ENCODE measurements at places on chromosomes 4 and X.

DNA sequence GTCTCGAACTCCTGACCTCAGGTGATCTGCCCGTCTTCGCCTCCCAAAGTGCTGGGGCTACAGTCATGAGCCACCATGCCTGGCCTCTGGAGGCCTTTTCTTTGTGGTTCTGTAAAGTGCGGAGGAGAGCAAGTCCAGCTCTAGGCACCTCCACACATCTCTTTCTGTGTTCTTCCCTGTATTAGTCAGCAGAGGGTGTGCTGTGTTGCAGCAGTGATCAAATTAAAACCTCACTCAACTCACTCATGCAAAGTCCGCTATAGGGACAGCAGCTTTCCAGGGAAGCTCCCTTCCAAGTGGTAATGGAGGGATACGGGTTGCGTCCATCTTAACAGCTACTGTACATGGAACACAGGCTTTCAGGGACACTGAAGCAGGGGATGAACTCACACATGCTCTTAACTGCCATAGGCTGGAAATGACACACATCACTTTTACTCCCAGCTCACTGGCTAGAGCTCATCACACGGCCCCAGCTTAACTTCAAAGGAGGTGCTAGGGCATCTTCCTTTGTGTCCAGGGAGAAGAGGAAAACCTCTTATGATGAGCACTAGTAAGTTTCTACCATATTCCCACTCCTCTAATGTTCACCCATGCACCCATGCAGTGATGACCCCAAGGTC, 36.0 kb upstream of the CCNG2 start:
- DNase-seq = no peak

GRCh38 chrX:80216086-80216485, 201.5 kb downstream of the TBX22 start:
- DNase-seq = peak; percentile 30

- DNase-seq = no peak
Observed at GRCh38 chrX:4764888-4765287, 1051.4 kb upstream of the PRKX start.

DNA sequence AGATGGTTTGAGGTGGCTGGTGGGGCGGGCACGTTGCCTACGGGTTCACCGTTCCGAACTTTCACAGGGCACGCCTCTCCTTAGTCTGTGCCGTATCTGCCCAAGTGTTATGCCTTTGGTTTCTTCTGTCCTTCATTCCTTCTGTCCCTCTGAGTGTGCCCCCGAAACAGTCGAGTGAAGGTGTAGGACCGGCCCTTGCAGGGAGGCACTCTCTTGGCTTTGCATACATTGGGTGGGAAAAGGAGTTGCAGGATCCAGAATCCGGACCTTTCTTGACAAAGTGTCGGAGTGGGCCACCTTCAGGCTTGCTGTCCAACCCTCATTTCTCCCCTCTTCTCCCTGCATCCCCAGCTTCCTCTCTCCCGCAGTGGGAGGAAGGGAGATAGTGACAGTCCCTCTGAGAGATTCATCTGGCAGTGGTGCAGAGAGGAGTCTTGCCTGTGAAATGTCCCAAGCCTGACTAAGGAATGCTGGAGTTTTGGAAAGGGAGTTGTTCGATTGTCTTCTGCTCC, 569 bp downstream of the ARFIP1 start:
- DNase-seq = peak; percentile 11

DNA sequence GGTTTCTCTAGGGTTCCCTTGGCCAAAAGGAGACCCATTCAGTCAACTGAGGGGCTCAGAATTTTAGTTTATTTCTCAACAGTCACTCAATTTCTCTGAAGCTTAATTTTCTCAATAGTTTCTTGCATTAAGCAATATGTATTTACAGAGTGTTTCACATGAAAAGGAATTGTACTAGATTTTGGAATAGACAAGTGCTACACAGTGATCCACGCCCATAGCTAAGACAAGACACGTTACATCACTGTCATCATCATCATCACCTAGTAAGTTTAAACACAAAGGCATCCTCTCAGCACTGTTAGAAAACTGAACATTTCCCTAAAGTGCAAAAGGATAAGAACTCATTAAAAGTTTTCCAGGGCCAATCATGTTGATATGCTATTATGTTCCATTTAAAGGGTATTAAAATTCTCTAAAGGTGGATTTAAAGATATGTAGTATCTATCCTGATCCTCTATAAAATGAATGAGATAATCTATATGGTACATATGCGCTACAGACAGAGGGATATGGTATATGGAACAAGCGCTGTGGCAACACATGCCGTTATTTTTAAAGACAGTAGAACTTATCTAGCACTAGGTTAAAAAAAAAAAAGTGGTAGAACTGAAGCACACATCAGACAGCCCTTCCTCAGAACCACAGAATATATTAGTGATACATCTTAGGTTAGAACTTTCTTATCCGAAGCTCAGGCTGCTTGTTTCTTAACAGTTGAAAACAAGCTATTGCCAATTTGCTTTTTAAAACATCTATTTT, 12.1 kb downstream of the PPA2 start:
- peak; percentile 46 for DNase-seq

- DNase-seq = peak; percentile 48
Observed at GRCh38 chrX:110218591-110218990, 99.3 kb downstream of the AMMECR1 start.

- no peak for DNase-seq
Observed at GRCh38 chr4:184768296-184768695, 34.4 kb upstream of the CENPU start.

DNA sequence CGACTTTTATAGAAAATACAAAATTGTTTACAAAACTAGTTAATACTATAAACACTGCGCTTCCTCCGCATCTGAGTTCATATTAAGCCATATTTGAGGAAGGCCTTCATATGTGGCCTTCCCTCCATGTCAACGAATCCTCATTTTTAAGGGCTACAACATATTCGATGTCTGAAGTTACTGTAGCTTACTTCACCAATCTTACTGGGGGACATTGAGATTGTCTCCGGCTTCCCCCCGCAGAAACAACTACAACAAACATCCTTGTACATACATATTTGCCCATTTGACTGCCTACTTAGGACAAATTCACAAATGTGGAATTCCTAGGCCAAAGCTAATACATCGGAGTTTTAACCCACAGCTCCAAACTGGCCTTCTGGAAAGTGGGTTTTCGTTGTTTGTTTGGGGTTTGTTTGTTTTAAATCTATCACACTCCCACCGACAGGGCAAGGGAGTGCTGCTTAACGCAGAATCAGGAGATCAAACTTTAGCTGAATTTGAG, 581 bp upstream of the FAM114A1 start:
- no peak for DNase-seq

DNA sequence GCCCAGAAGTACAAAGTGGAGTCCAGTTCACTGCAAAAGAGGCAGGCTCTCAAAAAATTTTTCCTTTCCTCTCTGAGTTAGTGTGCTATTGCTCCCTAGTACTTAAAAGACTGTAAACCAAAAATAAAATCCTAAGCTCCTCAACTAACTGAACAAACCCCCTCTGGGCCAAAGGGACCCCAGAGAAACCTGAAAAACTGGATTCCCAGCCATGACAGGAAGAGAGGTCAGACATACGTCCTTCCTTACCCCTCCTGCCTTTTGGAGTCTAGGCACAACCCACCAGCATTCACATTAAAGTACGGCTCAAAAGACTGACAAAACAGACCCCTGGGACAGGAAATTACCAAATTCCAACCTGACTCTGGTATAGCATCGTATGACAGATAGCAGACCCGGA, 957.9 kb upstream of the PRKX start:
- no peak for DNase-seq

DNA sequence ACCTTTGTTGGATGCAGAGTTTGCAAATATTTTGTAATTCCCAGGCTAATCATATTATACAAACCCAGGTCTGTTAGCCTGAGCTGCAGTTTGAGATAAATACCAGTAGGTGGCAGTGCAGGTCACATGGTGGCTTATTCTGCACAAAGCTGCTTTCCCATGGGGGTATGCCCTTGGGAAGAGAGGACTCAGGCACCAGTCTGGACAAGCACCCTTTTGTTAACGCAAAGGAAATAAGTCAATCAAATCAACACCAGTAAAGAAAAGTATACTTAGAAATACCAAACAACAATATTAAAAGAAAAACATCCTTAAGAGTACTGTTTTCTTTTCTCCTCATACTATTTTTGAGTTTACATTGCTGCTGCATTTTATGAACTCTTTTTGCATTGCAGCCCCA, 389.0 kb upstream of the ZFP42 start:
- DNase-seq = peak; percentile 52

- DNase-seq = no peak
Observed at GRCh38 chr4:126560794-126561193, 1072.0 kb upstream of the INTU start.

DNA sequence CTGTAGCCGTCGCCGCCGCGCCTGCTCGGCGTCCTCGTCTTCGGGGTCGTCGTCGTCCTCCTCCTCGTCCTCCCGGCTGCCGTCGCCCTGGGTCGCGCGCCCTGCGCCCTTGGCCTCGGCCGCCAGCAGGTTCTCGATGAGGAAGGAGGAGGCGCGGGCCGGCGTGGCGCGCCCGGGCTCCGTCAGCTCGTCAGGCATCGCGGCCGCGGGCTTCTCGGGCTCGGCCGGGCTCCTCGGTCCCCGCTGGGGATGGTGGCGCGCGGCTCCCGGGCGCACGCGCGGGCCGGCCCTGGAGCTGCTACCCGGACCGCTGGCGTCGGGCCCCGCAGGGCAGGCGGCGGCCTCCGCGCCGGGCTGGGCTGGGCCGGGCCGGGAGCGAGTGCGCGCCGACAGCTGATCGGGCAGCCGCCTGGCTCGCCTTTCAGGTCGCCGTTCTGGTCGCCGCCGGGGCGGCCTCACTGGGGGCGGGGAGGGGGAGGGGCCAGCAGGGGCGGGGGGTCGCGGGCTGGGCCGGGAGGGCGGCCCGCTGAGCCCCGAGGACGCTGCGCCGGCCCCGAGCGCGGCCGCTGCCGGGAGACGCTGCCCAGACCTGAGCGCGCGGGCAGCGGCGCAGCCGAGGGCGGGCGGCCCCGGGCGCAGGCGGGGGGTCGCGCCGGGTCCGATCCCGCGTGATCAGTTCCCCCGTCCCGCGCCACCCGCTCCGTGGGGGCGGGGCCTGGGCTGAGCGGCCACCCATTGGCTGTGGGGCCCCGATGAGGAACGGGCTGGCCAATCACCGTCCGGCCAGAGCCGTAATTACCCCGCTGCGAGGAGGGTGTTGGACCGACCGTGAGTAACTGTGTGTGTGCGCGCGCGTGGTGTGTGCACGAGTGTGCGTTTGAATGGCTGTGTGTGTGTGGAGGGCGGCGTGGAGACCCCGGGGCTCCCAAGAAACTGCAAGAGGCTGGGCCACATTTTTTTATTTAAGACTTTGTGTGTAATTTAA, at the start of gene HMX1:
TSS of gene HMX1 (minus strand) at position 423 of the 985 bp plus-strand sequence. CDS start at position 198, 225 bp downstream.
- DNase-seq = no peak

GRCh38 chr4:185839770-185840169, 27.8 kb upstream of the SORBS2 start:
- DNase-seq = no peak

- no peak for DNase-seq
Observed at GRCh38 chr4:110854021-110854678, 231.3 kb upstream of the PITX2 start.

- no peak for DNase-seq
Observed at GRCh38 chr4:148315049-148315448, 127.2 kb downstream of the NR3C2 start.

- DNase-seq = no peak
Observed at GRCh38 chr4:69878250-69878649, 18.3 kb upstream of the SULT1E1 start.

GRCh38 chrX:19096586-19096985, 25.7 kb downstream of the ADGRG2 start:
- no peak for DNase-seq

DNA sequence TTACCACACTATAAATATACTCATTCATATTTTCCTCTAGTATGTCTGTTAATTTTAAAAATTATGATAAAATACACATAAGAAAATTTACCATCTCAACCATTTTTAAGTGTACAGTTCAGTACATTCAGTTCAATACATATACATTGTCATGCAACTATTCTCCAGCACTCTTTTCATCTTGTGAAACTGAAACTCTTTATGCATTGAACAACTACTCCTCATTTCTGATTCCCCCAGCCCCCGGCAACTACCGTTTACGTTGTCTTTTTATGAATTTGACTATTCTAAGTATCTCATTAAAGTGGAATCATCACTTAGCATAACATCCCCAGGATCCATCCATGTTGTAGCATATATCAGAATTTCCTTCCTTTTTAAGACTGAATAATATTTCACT, 8.7 kb downstream of the SMARCAD1 start:
- DNase-seq = no peak

- no peak for DNase-seq
Observed at GRCh38 chrX:84221181-84221580, 33.2 kb upstream of the RPS6KA6 start.

DNA sequence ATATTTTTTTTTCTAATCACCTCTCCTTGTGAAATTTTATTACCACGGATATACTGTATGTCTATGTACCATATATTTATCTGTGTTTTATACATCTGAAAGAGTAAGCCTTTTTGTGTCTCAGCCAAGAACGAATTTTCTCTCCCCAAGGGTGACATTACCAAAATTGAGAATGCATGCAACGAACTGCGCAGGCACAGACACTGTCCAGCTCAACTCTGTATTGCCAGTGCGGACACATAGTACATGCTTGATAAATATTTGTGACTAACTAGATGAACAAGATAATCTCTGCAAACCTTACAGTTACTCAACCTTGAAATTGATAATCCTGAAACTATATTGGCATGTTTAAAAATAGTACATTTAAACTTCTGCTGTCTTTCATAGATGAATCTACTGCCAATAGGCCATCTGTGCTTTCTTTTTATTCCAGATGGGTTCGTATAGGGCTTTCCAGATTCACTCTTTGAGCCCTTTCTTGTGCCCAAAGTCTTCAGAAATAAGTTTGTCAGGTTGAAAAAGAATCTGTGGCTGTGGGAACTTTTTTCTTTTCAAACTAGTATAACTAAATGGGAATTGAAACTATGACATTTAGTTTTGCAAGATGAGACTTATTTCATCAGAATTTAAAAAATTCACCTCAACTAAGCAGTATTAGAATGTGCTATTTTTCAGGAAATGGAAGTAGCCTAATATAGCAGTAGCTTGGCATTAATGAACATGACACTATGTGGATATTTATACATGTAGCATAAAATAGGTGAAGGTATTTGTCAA, 38.9 kb downstream of the DTHD1 start:
- DNase-seq = peak; percentile 83

- DNase-seq = no peak
Observed at GRCh38 chrX:44447214-44447613, 95.4 kb downstream of the FUNDC1 start.

DNA sequence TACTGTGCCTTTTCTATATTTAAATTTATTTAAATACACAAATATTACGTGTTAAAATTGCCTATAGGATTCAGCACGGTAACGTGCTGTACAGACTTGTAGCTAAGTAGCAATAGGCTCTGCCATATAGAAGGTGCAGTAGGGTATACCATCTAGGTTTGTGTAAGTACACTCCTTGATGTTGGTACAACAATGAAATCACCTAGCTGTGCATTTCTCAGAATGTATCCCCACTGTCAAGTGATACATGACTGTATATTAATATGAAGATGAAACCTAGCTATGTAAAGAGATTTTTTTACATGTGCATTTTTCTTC, 431.2 kb downstream of the KCTD8 start:
- no peak for DNase-seq

- DNase-seq = no peak
Observed at GRCh38 chr4:76277667-76278066, 26.1 kb downstream of the FAM47E start.

Data from suppressor macrophage treated with lipopolysaccharide for 4 hours (primary cell).